ENCODE measurements at places on chromosomes 7 and 10.
A peak's percentile ranks its signal among the peaks of the same experiment; 100 is the strongest.

DNA sequence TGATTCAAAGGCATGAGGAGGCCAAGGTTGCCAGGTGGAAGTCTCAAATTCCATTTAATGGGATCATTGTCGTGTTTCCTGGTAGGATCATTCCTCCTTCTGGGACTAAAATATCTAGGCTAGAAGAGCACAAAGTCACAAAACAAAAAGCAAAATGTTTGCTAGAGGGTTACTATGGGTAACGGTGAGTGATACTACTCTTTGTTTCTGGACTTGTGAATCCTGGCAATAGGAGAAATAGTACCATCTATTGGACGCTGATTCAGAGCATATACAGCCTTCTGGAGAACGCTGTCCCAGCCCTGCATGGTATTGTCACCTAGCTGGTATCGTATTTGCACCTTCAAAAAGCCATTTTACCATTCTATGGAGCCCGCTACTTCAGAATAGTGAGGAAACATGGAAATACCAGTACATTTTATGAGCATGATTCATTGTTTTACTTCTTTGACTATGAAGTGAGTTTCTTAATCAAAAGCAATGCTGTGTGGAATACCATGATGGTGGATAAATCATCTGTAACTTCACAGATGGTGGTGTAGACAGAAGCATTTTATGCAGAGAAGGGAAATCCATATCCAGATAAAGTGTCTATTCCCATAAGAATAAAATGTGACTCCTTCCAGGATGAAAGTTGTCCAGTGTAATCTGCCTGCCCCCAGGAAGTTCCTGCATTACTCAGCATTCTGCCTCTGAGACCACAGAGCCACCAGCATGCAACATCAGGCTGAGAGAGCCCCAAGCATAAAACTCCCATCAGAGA lies 361.0 kb downstream of the ETV1 start:
- no peak for DNase-seq

DNA sequence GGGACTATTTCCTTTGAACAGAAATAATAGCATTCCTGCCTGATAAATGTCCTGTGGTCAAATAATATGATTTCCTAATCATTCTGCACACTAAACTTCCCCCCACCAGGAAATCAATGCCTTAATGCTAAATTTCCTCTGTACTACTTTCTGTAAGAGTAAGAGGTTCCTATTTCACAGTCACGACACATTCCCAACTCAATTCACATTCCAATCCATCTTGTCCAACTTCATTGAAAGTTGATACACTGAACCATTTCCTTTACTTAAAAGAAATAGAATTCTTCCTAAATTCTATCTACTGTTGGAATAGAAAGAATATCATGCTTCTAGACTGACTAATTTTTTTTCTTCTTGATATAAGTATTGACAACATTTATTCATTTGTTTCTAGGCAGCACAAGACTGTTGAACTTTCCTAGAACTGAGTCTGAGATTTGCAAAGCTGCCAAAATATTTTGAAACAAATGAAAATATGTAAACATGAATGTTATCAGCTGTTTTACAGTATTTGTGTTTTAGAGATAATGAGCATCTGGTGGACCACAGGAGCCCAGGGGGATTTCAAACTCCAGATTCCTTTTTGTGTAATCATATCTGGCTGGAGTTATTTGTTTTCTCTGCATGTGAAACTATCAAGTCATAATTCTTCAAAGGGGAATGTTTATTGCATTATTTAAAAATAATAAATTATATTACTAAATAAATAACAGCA lies 121.5 kb downstream of the TPST1 start:
- DNase-seq = no peak

GRCh38 chr7:151035026-151035717 lies 6.9 kb downstream of the ABCB8 start:
- no peak for DNase-seq

- no peak for DNase-seq
Measured at GRCh38 chr10:125201108-125201524, 40.8 kb upstream of the CTBP2 start.

DNA sequence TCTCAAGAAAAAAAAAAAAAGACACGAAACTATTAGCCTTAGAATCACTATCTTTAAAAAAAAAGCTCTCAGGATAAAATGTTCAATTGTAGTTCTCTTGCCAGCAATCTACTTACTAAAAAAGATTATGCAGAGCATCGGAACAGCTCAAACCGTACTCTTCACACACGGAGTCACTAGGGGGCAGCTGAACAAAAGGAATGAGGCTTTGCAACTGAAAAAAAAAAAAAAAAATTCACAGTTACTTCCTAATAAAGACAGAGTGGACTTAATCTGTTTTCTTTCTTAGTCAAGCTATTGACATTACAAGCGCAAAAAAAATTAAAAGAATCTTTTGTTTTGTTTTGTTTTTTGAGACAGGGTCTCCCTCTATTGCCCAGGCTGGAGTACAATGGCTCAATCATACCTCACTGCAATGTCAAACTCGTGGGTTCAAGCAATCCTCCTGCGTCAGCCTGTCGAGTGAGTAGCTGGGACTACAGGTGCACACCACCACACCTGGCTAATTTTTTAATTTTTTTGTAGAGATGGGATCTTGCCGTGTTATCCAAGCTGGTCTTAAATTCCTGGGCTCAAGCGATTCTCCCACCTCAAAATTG lies 11.5 kb downstream of the PMS2 start:
- peak; percentile 53 for DNase-seq

DNA sequence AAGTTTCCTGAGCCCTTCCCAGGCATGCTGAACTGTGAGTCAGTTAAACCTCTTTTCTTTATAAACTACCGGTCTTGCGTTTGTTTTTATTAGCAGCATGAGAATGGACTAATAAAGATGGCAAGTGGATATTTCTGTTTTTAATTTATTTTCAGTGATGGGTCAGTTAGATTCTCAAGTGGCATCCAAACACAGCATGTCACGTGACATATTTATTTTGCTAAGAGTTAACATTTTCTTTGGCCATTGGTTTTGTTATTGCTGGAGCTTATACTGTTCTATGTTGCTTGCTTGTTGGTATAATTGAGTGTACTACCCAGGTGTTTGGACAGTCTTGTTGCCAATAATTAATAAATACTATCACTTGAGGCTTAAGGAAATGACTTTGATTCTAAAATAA lies 181.7 kb upstream of the MALRD1 start:
- no peak for DNase-seq

- DNase-seq = no peak
Measured at GRCh38 chr10:64271983-64272382, 750.8 kb downstream of the REEP3 start.

DNA sequence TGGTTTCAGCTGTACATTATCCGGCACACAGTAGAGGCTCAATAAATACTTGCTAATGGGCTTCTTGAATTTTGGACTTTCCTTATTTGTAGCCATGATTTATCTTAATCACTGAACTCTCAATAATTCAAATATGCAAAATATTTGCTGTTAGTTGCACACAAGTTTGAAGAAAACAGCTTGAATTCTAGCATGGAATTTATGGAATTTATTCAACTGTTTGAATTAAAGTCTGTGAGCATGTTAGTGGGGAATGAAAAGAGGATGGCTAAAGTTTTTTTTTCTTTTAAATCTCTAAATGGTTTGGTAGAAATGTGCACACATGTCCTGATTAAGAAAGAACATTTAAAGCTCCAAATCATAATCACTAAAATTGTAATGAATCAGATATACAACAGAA lies 42.5 kb downstream of the SIRT1 start:
- DNase-seq = no peak

DNA sequence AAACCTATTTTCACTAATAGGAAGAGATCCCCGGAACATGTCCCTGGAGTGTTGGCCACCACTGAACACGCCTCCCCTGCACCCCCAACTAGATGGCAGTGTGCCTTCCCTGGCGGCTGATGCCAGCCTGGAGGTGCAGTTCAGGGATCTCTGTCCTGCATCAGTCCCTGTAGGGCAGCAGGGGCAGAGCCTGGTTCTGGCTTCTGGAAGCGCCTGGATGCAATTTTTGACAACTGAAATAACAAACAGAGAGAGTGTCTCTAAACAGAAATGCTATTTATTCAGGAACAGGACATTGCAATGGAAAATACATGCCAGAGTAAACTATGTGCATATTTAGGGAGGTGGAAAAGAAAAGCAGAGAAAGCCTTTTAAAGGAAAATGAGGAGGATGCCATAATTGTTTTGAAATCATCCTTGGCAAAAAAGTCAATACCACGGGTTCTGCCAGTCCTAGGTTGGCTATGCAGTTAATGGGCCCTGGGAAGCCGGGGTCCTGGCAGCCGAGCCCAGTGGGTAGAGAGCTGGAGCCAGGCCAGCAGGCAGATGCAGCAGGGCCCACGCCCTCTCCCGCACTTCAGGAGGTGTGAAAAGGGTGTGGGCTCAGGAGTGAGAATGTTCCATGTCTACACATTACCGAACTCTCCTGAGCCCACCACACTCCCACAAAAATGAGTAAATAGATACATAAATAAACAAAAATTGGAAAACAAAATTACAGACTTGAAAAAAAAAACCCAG lies 18.5 kb downstream of the ANTXRL start:
- DNase-seq = no peak

DNA sequence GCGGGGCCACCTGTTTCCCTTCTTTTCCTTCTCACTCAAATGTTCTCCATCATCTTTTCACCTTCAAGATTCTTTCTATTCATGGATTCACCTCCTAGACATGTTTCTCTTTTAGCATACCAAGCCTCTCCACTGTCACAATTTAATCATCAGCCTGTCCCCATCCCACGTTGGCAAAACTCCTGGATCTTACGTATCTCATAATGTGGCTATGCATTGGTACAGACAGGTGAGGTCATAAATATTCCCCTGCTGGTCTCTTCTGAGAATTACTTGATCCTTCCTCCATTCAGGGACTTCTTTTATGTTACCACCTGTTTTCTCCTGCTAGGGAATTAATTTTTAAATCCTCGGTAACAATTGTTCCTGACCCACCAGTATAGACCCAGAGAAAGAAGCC lies 262.6 kb upstream of the NEBL start:
- DNase-seq = no peak

DNA sequence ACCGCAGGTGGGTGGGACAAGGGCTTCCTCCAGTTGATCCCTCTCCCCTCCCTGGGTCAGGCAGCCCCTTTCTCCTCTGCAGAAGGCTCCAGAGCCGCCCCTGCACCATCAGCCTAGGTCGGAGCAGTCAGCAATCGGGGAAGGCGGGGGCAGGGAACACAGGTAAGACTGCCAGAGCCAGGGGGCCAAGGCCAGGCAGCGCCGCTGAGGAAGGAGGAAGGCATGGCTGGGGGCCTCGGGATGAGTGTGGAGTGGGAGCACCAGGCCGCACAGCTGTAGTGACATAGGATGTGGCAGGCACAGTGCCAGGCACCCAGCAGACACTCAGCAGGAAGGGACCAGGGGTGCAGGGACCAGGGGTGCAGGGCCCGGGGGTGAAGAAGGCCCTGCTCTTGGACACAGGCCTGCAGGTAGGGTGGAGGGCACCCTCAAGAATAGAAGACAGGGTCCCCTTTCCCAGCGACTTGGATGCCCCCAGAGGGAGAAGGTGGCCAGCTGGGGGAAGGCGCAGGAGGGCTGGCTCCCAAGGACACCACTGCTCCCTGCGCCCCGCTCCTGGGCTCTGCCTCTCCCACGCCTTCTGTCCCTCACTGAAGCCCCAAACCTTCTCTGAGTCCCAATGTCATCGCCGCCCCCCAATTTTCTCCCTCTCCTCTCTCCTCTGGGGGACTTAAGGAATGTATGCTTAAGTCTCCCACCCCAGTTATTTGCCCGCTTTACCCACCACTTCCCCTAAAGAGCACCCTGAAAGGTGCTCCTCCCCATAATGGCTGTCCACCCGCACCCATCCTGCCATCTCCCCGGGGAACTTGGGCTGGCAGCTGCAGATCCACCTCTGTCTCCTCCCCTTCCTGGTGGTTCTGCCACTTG lies 38.5 kb downstream of the CAMK2B start:
- DNase-seq = peak; percentile 8

DNA sequence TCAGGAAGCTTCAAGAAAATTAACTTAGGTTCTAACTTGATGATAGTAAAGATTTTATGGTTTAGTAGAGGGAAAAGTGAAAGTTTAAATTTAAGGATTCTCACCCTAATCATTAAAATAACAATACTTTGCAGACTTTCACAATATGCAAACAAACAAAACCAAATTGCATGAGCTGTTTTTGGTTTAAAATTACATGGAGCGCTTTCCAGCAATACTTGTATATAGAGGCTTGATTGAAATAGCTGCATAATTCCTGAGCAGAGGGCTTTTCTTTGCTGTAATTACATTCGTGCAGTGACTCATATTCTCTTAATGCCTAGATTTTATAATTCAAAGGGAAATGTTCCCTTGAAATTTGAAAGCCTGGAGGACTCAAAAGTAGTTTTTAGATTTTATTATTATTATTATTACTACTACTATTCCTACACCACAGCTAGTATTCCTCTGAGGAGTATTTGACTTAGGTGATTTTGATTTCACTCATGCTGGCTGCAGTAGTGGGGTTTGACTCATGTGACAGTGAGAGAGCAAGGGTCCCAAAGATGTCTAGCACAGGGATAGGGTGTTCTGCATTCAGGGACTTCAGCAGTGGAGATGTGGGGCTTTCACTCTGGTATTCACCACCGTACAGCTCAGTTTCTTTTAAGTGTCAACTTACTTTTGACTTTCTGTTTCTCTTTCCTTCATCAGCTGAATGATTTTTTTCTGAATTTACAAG lies 138.1 kb downstream of the ADAM22 start:
- no peak for DNase-seq

DNA sequence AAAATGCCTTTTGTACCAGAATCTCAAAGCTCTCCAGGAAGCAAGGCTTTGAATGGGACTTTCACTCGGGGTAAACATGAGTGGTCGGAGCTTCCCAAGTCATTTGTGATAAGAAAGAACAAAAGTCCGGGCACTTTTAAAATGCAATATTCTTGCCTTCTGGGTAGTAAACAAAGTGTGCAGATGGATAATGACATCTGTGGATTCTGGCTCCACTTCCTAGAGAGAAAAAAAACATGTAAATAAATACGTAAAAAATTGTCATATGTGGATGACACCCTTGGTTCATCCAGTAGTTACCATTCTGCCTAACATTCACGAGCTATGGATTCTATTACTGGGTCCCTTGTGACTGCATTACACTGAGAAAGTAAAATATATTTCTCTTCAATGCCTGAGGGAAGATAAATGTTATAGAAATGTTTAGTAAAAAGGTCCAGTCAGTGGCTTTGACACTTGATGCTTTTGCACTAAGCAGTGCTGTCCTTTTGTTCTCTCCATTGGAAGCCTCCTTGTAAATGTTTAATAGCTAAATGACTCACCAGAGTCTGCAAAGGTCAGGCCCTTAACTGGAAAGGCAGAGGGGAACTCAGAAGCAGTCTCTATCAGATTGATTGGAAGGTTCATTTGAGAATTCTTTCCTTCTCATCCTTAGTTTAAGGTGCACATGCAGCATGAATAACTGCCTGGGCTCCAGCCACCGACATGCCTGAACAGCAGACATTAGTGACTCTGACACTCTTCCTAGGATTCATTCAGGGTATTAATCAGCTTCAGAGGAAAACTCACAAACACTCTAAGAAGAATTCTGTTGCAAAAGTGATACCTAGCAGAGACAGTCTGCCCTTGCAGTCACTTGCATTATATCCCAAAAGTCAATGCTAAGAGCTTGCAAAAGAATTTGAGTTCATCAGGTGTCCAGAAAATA lies 11.7 kb upstream of the EDRF1 start:
- DNase-seq = no peak
